ENCODE measurements at places on chromosomes 7 and 10.

DNA sequence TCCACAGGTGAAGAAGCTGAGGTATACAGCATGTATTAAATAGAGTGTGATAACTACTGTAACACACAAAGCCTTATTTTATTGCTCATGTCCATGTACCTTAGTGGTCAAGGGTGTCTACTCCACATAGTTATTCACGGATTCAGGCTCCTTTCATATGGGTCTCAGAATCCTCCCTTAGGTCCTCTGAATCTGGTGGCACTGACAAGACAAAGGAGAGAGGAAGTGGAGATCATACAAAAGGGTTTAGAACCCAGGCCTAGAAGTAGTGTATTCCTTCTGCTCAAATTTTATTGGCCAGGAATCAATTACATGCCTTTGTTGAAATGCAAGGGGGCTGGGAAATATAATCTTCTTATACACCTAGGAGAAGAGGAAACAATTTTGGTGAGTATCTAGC is 164.6 kb downstream of the PTEN start:
- no peak for DNase-seq

DNA sequence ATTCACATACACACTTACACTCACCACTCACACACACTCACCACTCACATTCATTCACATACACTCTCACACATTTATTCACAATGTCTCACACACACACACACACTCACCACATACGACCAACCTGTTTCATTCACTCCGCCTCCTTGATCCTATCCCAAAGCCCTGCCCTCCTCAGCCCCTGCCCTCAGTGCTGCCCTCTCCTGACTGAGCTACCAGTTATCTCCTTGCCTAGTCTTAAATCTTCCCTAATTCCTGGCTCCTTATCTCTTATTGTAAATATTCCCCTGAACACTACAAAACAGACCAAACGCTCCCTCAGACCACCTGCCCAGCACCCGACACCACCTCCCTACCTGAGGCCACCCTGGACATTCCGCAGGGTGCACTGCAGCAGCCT is 26.1 kb upstream of the C10orf120 start:
- DNase-seq = no peak

DNA sequence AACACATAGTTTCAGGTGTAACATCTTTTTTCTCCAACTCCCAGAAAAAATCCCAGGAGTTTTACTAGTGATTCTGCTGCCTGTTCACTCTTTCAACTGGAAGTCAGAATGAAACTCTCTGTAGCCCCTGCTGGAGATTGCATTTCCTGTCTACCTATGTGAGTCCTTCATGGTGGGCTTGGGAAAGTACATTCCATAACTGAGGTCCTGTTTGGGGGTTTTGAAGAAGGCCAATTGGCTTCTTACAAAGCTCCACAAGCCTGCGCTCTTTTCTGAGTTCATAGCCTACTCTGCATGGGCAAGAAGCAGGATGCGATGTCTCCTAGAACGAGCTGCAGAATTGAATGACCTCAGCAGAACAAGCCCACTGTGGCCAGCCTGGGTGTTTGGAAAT is 86.7 kb downstream of the LYZL2 start:
- DNase-seq = no peak

- no peak for DNase-seq
These were observed 22.0 kb upstream of the CPA5 start for GRCh38 chr7:130322615-130323014.

- no peak for DNase-seq
These were observed 42.7 kb upstream of the LAMB1 start for GRCh38 chr7:108045669-108046068.

DNA sequence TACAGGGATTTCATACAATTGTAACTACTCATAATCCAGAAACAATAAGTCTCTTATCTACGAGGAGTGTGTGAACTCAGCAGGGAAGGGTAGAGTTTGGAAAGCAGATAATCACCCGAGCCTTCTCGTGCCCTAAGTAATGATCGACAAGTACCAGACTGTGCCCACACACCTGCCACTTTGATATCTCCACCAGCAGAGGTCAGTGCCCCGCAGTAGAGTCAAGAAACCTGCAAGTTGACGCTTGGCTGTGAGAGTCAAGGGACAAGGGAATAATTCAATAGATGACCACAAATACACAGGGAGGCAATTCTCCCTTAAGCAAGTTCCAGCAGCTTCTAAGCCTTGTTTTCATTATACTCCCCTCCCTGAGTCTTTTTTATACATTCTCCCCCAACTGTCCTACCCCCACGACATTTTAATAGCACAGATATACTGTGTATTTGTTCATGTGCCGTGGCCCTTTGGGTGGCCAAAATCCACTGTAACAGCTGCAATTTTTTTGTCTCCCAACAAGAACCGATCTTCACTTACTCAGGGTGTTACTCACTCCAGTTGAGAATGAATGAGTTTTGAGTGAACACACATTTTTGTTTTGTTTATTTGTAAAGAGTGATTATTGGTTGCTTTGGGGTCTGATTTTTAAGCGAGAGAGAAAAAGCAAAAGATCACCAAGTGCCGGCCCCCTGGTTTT is 106.9 kb upstream of the RHEB start:
- DNase-seq = peak; percentile 52

DNA sequence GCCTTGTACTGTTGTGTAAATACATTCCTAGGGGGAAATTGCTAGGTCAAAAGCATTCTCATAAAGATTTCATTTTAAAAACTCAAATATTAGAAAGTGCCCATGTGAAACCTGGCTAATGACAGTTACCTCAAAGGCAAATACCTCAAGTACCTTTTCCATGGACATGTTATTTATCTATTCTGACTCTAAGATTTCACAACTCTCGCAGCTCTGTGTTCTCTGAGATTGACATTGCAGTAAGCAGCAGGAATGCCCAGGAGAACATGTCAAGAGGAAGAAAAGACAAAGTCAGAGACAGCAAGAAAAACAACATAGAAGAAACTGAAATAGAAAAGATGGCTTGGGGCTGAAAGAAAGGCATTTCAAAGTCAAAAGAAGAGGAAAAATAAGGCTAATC is 187.4 kb downstream of the CYP26A1 start:
- DNase-seq = no peak

GRCh38 chr7:107165341-107165740 is 3.5 kb upstream of the HBP1 start:
- no peak for DNase-seq

- DNase-seq = no peak
These were observed 69.2 kb upstream of the UNC5B start for GRCh38 chr10:71143170-71143569.

Measured in renal pelvis (tissue), 12 donors.